T-cell (primary cell): ENCODE measurements at places on chromosomes 11 and 22.

- H3K4me3 ChIP-seq, result no peak overlapping the region
- H3K27ac ChIP-seq, result no peak overlapping the region
- peaks cover 2% of the 10 kb centered on the region for H3K4me1 ChIP-seq
- H3K27me3 ChIP-seq, result peaks cover 10% of the 10 kb centered on the region
- H3K36me3 ChIP-seq, result no peaks in the 10 kb centered on the region
- DNase-seq, result no peak
Measured at GRCh38 chr11:1446623-1447022, 40.0 kb downstream of the MOB2 start.

DNA sequence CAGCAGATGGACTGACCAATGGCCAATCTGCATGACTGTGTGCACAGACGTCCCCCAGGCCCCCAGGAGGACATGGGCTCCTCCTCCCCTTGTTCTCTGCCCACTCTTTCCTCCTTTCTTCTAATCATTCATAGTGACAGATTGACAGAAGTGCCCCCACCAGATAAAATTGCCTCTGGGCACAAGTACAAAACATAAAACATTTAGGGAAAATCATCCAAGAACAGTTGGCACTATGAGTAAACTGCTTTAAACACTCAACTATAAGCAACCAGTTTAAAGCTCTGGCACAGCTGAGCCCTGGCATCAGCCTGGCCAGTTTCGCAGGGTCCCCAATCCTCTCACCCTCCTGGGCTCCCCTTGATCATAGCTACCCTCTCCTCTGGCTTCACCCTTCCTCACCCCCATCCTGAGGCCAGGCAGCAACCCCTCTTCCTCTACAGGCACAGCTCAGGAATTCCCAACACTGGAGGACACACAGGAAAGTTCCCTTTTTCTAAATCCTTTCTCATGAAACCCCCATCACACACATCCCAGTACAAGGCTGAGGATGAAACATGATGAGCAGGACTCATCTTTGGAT lies 232.9 kb downstream of the BUD13 start:
- H3K27me3 ChIP-seq, result peaks cover 29% of the 10 kb centered on the region
- no peak for DNase-seq
- H3K4me1 ChIP-seq, result no peaks in the 10 kb centered on the region
- H3K4me3 ChIP-seq, result no peak overlapping the region
- H3K27ac ChIP-seq, result no peak overlapping the region

- H3K4me1 ChIP-seq, result peaks cover 8% of the 10 kb centered on the region
- no peak overlapping the region for H3K4me3 ChIP-seq
- no peaks in the 10 kb centered on the region for H3K36me3 ChIP-seq
- no peaks in the 10 kb centered on the region for H3K27me3 ChIP-seq
- no peak overlapping the region for H3K27ac ChIP-seq
Measured at GRCh38 chr11:17273668-17274282, 2.8 kb upstream of the NUCB2 start.

GRCh38 chr11:113407163-113407562 lies 19.6 kb downstream of the ANKK1 start:
- DNase-seq, result no peak
- peaks cover 13% of the 10 kb centered on the region for H3K27me3 ChIP-seq
- H3K4me1 ChIP-seq, result no peaks in the 10 kb centered on the region
- H3K4me3 ChIP-seq, result no peak overlapping the region
- H3K27ac ChIP-seq, result no peak overlapping the region

- DNase-seq, result no peak
- no peaks in the 10 kb centered on the region for H3K36me3 ChIP-seq
- H3K4me1 ChIP-seq, result no peaks in the 10 kb centered on the region
- no peak overlapping the region for H3K4me3 ChIP-seq
- no peak overlapping the region for H3K27ac ChIP-seq
Measured at GRCh38 chr22:30556388-30556787, 9.8 kb upstream of the SEC14L6 start.

- DNase-seq, result no peak
- no peak overlapping the region for H3K4me3 ChIP-seq
- H3K36me3 ChIP-seq, result no peaks in the 10 kb centered on the region
- no peak overlapping the region for H3K27ac ChIP-seq
Measured at GRCh38 chr11:3605771-3606203, 36.0 kb downstream of the ART5 start.

- no peaks in the 10 kb centered on the region for H3K4me1 ChIP-seq
- no peak overlapping the region for H3K4me3 ChIP-seq
- H3K27me3 ChIP-seq, result no peaks in the 10 kb centered on the region
- H3K36me3 ChIP-seq, result no peaks in the 10 kb centered on the region
- no peak for DNase-seq
Measured at GRCh38 chr11:65695459-65696241, 16.4 kb upstream of the KAT5 start.

- DNase-seq, result no peak
- H3K27me3 ChIP-seq, result peaks cover 4% of the 10 kb centered on the region
- no peak overlapping the region for H3K4me3 ChIP-seq
- H3K4me1 ChIP-seq, result peaks cover 3% of the 10 kb centered on the region
- H3K36me3 ChIP-seq, result no peaks in the 10 kb centered on the region
Measured at GRCh38 chr11:12075822-12076821, 34.3 kb upstream of the MICAL2 start.

GRCh38 chr11:65084598-65085375 lies 765 bp downstream of the ZFPL1 start:
- peak overlapping the region; percentile 92 for H3K27ac ChIP-seq
- peaks cover 38% of the 10 kb centered on the region for H3K36me3 ChIP-seq
- peaks cover 11% of the 10 kb centered on the region for H3K4me1 ChIP-seq
- DNase-seq, result no peak

GRCh38 chr22:44523981-44524759 lies 26.1 kb upstream of the RTL6 start:
- no peaks in the 10 kb centered on the region for H3K27me3 ChIP-seq
- H3K4me3 ChIP-seq, result no peak overlapping the region
- H3K4me1 ChIP-seq, result no peaks in the 10 kb centered on the region
- DNase-seq, result no peak
- no peak overlapping the region for H3K27ac ChIP-seq
- H3K36me3 ChIP-seq, result no peaks in the 10 kb centered on the region
